ENCODE measurements at places on chromosomes 6 and 20.

DNA sequence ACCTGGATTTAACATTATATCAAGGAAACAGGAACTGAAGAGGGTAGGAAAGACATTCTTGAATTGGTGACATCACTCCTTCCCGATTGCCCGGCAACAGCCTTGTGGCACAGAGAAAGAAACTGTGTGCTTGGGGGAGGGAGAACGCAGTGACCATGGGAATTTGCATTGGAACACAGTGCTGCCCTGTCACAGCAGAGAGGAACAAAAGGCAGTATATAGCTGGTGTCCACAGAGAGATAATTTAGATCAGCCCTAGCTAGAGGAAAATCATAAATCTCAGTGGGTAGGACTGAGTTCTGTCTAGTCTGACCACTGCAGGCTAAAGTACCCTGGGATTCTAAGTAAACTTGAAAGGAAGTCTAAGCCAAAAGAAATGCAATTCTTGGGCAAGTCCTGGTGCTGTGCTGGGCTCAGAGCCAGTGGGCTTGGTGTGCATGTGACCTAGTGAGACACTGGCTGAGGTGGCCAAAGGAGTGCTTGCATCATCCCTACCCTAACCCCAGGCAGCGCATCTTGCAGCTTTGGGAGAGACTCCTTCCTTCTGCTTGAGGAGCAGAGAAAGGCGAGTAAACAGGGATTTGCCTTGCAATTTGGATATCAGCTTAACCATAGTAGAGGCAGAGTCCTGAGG is 697.6 kb downstream of the HACE1 start:
- no peak for DNase-seq

DNA sequence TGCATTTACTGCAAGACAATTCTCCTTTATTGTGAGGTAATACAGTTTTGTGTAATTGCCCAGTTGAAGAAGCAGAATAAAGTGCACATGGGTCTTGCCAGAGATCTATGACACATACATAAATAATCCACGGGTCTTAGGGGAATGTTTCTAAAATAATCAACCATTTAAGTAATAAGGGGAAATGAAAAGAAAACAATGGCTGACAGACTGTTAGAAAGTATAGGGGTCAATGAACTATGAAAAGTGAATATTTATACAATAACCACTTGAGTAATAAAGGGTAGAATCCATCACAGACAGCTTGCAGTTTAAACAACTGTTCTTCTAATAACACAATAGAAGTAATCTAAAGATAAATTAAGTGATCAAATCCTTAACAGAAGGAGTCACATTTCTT is 477.2 kb downstream of the EYS start:
- DNase-seq: peak; percentile 16

DNA sequence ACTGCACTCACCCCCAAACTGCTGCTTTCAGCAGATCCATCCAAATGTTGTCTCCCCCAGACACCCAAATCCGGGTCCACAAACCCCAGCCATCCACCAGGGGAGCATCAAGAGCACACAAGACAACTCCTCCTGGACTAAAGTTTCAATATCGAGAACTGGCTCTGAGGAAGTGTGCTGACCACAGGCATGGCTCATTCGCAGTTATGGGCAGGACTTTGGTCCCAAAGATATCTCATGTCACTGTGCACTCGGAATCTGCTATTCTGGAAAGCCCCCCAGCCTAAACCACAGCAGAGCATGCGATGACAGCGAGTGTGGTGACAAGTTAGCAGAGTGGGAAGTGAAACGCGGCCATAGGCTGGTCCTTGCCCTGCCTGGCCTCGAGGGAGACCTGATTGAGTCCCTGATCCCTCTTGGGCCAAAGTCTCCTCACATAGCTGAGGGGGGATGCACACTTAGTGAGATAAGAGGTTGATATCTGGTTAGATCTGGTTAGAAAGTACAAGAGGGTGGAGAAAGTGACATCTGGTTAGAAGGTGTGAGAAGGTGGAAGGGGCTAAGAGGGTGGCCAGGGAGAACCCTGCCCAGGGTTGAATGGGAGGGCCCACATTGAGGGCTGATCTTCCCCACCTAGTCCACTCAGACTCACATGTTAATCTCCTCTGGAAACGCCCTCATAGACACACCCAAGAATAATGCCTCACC is 149.7 kb downstream of the MRPL14 start:
- DNase-seq: peak; percentile 99

GRCh38 chr6:69349771-69350170 is 447.0 kb downstream of the LMBRD1 start:
- no peak for DNase-seq

GRCh38 chr6:143222801-143223231 is 162.1 kb downstream of the AIG1 start:
- DNase-seq: no peak

DNA sequence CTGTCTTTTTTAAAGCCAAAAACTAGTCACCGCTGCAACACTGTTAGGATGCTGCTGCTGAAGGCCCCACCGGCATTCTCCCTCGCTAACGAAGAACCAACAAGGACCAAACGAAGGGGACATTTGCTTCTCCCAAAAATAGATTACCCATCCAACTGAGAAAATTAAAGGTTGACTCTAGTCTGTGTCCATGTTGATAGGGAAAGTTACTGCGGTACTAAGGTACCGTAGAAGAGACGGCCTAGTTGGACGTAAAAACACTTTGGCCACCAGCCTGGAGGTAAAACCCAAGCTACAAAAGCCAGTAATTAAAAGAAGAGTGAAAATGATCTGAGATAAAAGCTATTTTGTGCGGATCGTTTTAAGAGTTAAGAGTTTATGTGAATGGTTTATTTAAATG is 11.8 kb upstream of the FOXF2 start:
- no peak for DNase-seq

- DNase-seq: peak; percentile 76
Measured at GRCh38 chr6:111871207-111871606, 2.0 kb downstream of the FYN start.

Data from MV-4-11 (cell line).